ENCODE measurements at places on chromosomes 6 and 20.

DNA sequence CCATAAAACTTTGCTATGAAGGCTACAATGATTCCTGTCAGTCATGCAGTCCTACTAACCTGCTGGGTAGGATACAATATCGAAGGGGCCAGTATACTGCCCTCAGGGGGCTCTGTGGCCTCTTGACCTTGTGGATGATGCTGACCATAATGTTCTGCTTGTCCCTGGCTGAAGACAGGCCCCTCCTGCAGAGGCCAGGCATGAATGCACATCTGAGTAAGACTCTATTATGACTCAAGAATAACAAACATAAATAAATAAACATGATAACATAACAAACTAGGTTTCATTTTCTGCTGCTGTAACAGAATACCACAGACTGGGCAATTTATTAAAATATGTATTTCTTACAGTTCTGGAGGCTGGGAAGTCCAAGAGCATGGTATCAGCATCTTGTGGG lies 44.0 kb upstream of the POU5F1 start:
- no peak for DNase-seq

- no peak for DNase-seq
Measured at GRCh38 chr6:128659878-128660622, 139.7 kb upstream of the PTPRK start.

DNA sequence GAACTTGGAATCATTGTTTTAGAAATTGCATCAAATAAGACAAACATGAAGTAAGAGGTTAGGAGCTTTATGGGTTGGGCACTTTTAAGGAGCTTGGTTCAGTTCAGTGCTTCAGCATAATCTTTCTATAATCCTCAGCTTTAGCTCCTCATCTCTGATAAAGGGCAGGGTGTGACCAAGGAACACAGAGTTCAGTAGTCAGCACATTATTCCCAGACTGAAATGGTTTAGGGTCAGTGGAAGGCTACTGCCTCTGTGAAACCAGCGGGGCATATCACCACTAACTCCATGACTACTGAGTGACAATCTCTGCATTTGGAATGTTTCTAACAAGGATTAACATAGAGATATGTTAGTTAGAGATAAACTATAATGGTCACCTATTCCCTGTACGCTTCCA lies 36.9 kb downstream of the CRYBG1 start:
- DNase-seq: no peak

GRCh38 chr6:88358846-88359245 lies 192.7 kb upstream of the CNR1 start:
- DNase-seq: no peak

- no peak for DNase-seq
Measured at GRCh38 chr20:54255157-54255556, 47.3 kb downstream of the PFDN4 start.

DNA sequence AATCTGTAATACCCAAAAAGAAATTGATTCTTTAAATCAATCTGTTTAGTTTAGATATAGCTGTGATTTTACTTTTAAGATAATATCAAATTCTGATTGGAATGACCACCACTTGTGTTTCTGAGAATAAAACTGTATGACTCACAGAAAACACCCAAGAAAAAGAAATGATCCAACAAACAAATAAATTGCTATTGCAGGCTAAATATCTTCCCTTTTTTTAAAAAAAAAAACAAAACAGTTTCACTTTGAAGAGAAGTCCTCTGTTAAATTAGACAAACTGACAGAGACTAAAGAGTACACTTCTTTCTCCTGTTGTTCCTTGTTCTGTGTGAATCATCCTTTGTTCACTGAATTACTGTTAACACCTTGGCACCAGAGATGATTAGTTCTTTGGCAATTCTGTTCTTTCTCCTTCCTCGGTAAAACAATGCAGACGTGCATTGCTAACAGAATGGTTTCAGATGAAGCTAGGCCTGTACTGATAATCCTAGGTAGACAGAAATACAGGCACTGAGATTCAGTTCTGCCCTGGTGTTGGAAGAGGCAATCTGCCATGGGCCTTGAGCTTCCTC lies 895.2 kb upstream of the CITED2 start:
- no peak for DNase-seq

GRCh38 chr6:135962731-135963130 lies 111.2 kb downstream of the PDE7B start:
- no peak for DNase-seq

DNA sequence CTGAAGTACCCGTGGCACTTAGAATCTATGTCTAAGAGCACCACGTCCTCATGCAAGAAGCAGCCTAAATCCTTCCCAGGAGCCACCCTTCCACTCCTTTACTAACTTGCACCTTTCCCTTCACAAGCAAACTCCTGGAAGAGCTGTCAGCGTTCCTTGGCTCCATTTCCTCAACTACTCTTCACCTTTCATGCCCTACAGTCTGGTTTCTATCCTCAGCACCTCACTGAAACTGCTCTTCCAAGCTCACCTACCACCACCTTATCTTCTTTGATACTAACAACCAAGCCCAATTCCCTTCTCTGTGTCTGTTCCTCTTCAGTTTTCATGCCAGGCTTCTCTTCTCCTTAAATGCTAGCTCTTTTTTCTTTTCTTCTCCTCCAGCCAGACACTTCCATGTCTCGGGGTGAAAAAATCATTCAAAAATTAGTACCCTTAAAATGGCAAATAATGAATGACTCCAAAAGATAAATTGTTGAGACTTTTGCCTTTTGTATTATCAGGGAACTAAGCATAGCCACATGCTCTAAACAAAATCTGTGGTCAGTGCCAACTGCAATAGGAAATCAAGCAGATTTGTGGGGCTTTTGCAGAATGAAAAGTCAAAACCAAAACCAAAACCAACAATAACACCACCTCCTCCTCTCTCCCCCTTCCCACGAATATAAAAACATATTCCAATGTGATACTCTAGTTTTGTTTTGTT lies 149.6 kb upstream of the KCNK16 start:
- no peak for DNase-seq

Data from CD4-positive, alpha-beta T cell treated with Interleukin-6 at 100 ng/mL for 8 hours (primary cell).